GM10248 (cell line): ENCODE measurements at places on chromosomes 2 and 18.

GRCh38 chr2:101307503-101307902 is 998 bp downstream of the RNF149 start:
- no peak for DNase-seq

DNA sequence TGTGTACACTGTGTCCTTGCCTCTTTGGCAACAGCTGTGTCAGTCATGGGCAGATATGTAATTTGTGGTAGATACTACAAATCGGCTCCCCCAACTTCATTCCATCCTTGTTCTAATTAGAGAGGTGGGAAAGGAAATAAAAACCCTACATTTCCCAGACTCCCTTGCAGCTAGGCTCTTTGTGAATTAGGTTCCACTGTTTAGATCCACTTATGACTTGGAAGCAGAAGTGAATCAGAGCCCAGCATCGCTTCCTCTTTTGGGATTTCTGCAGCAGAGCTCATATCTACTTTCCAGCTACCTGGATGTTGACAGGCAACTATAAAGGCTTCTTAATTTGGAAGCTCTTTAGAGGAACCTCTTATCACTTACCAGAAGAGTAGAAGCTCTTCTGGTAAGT is 34.1 kb upstream of the NARS1 start:
- no peak for DNase-seq

- no peak for DNase-seq
Measured at GRCh38 chr2:47935071-47935470, 28.8 kb upstream of the FBXO11 start.

DNA sequence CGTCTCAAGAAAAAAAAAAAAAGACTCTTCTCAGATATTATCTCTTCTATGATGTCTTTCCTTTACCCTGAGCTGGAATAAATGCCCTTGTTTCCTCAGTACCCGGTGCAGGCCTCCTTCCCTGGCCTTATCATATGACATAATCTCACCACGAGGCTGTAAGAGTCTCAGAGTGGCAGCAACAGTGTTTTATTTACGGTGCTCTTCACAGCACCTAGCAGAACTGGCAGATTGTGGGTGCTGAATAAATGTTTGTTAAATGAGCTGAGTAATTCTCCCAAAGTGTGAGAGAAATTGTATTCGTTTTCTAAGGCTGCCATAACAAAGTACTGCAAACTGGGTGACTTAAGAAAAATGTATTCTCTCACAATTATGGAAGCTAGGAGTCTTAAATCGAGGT is 82.8 kb upstream of the CD28 start:
- no peak for DNase-seq

GRCh38 chr2:29463181-29463900 is 348.1 kb downstream of the CLIP4 start:
- DNase-seq: no peak

- no peak for DNase-seq
Measured at GRCh38 chr2:166891727-166892126, 3.4 kb downstream of the XIRP2 start.

DNA sequence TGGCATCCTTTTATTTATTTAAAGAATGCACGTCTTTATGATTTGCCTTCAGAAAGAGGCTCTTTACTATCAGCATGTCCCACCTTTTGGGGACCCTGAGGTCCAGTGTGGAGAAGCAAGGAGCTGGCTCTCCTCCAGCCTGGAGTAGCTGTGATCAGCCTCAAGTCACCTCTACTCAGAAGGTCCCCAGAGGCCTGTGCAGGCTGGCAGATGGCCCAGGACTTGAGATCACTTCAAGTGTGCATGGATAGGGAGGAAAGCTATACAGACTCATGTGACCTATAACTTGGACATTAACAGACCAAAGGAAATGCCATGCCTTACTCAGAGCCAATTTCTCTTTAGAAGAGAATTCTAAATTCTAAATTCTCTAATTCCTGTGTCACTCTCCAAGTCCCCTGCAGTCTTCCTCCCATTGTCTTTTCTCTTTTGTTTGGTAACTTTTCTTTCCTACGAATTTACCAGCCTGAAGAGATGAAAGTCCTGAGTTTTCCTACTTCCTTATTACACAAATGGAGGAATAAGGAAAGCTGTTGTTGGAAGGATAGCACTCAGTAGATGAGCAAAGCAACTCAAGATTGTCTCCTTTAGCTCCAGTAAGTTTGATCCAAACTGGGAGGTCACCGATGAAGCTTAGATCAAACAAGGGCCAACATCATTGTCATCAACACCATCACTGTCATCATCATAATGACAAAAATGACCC is 163.9 kb downstream of the GFPT1 start:
- DNase-seq: no peak

GRCh38 chr18:50706199-50706598 is 113.6 kb downstream of the MRO start:
- no peak for DNase-seq

DNA sequence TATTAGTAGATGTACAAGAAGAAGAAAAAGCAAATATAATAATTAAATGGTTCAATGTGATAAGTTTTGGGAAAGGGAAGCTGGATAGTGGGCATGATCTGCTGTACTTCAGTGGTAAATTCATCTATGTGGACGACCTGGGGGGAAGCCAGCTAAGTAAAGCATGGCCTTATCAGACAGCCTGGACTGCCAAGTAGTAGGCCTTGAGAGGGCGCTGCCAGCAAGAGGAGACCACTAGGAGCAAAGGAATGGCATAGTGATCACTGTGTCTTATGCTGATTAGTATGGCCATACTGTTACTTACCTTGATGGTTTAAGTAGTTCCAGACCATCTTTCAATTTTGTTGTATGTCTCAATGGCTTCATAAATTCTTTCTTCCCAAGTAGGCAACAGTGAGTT is 287.6 kb downstream of the SETBP1 start:
- DNase-seq: no peak

DNA sequence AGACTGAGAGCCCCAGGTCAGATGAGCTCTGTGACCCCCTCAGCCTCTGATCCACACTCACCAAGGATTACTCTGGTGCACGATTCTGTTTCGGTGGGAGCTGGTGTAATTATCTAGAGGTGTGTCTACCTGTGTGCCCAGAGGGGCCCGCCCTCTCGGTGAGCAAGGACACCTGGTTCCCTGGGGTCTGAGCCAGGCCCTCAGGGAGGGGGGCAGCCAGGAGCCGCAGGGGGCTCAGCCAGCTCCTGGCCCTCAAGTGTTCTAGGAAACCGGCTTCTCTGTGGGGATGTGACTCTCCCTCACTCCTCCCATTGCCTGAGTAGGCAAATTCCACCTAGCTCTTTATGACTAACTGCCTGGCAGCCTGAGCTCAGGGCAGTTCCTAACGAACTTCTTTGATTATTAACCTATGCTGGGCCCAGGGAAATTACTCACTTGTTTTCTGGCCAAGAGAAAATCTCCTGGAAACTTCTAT is 17.4 kb downstream of the AGAP1 start:
- no peak for DNase-seq

DNA sequence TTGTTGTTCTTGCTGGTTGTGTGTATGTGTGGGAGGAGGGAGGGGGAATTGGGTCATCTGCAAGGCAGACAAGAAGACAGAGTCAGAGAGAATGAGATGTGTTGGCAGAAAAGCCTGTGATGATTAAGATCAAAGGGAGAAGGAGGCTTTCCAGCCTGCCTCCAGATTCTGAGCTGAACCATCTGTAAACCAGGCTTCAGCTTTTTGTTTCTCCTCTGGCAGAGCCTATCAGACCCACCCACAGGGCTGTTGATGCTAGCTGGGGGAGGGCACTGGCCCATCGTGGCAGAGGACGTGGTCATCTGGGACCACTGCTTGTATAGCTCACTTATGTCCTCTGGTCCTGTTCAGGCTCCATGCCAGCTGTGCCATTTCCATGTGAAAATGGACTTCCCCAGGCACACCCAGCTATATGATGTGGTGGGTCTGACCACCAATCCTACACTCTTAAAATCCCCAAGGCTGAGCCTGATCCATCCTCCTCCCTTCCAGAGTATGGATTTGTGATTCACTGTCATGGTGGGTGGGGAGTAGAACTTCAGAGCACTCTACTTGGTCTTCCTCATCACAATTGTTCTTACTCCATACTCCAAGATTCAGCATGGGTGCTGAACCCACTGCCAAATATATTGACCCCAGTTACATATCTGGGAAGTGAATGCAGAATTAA is 27.8 kb upstream of the COL6A3 start:
- no peak for DNase-seq

GRCh38 chr2:27708257-27708654 is 44.6 kb downstream of the SLC4A1AP start:
- no peak for DNase-seq

GRCh38 chr2:241770185-241770935 is 6.3 kb upstream of the GAL3ST2 start:
- DNase-seq: peak; percentile 15

DNA sequence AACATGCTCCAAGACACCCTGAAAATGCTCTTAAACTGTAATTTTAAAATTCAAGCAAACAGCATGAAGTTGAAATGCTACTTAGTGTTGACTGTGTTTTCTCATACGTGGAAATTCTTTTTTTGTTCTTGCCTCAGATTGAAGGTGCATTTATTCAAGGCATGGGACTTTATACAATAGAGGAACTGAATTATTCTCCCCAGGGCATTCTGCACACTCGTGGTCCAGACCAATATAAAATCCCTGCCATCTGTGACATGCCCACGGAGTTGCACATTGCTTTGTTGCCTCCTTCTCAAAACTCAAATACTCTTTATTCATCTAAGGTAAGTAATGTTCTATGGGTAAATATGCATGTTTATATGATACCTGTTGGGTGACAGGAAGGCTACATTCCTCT is 82.7 kb downstream of the AOX1 start:
- no peak for DNase-seq

DNA sequence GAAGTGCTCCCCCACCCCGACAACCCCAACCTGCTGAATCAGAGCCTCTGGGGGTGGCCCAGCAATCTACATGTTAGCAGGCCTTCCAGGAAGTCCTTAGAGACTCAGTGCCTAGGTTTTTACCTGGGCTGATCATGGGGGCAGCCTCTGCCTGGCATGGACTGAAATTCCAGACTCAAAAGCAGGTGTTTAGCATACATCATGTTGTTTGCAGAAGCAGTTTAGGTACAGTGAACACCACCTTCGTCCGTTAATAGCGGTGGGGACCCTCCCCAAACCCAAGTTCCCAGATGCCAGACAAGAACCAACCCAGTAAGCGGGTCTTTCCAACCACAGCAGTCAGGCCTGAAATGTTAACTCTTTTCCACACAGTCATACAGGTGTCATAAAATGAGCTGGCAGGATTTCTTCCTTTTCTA is 26.4 kb upstream of the GALR1 start:
- no peak for DNase-seq

GRCh38 chr18:23263551-23264235 is 128.4 kb downstream of the CABLES1 start:
- DNase-seq: no peak

DNA sequence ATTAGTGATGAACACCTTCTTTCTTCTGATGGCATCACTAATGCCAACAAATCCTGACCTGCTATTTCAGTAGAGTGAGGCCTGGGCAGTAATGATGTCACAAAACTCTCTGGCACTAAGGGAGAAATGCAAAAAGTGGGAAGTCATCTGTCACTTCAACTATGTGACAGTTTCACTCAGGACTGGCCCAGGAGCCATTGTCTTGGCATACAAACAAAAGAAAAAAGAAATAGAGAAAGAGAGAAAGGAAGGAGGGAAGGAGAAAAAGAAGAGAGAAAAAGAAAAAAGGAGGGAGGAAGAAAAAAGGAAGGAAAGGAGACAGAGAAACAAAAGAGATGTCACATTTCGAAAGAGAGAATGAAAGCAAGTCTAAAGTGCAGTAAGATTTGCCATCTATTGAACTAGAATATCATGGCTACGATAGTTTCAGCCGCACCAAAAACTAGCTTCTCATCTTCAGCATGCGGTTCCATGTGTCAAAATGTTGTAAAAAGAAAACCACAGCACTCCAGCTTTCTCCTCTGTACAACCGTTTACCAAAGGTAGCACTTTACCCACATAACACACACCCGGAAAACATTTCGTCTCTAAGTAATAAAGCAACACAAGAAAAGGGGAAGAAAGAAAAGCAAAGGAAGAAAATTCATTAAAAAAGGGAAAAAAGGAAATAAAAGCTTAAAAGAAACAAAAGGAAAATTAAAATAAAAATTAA is 50.1 kb downstream of the CD226 start:
- DNase-seq: peak; percentile 35

DNA sequence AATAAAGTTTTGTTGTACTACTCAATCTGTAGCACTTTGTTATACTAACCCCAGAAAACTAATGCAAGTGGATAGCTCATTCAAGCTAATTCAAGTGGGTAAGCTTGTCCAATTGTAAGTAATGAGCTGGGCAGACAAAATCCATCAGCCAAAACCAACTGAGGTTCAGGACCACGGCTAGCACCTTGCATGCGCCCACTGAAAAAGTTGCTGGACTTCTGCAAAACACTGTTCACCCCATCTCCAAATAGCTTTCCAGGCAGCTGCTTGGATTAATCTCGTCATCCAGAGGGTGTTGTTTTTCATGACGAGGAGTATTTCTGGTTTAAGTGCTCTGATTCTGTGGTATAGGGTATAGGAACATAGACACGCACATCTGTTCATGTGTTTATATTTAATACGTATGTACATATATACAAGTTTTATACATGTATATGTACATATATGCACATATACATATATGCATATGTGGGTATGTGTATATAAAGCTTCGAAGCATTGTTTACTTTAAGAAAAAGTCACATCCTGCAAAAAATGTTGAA is 307.5 kb downstream of the GALR1 start:
- DNase-seq: no peak

DNA sequence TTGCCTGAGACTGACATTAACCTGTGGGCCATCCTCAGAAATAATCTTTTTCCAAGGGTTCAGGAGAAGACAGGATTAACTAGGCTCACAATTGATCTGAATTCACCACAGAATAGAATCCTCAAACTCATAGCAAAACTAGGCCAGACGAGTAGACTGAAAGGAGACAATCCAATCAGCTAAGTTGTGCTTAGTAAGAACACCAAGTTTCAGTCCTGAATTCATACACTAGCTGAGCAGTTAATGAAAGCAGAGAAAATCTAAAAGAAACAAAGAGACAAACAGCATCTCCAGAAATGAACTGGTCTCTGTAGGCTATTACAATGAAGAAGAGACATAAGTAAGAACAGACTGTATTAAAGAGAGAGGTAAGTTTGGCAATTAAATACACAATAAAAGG is 89.5 kb downstream of the GORASP2 start:
- DNase-seq: peak; percentile 35

DNA sequence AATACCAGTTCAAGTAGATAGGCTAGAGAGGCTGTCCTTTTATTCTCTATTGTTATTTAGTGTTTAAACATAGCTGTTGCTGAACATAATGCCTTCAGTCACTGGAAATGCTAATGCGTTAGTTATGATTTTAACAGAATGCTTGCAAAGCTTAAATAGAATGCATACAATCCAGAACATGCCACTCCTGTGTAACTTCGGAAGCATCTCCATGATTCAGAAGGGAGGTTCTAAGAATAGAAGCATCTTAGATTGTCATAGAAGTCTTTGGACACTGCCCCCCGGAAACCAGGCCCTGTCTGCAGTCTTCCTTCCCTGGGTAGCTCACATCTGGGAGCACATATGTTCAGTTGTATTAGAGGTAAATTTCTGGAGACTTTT is 73.2 kb downstream of the ZNF532 start:
- DNase-seq: no peak

- DNase-seq: peak; percentile 26
Measured at GRCh38 chr2:161426922-161427663, 11.0 kb downstream of the TBR1 start.

- no peak for DNase-seq
Measured at GRCh38 chr2:237202288-237203030, 116.8 kb downstream of the COPS8 start.
